ENCODE measurements at places on chromosomes 11 and 22. TPM values are rescaled to one million over a fixed set of nuclear protein-coding genes. Genes with fewer than 3 reads are reported as not detected.

- no peak for DNase-seq
Measured at GRCh38 chr11:19091366-19091765, 25.6 kb upstream of the ZDHHC13 start.

DNA sequence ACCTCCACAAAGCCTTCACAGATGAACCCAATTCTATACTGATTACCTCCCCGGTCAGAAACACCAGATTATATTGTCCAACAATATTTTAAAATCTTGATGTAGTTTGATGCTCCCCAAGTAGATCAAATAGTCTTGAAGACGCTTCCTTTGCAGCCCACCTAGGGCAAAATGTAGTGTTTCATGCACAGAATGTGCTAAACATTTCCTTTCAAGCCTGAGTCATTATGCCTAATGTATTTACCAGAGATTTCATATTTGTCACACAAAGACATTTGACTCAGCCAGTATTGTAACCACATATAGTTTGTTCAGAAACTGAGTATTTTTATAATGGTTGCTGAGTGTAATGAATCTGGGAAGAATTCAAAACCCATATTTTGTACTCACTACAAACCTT is 1396.8 kb downstream of the LRRC4C start:
- DNase-seq = no peak

- DNase-seq = no peak
Measured at GRCh38 chr11:8656291-8656690, 26.2 kb downstream of the TRIM66 start.

- no peak for DNase-seq
Measured at GRCh38 chr11:134481933-134482527, 70.0 kb upstream of the B3GAT1 start.

- DNase-seq = no peak
Measured at GRCh38 chr11:87144252-87144651, 106.5 kb downstream of the TMEM135 start.

GRCh38 chr22:32326647-32327046 is 31.0 kb upstream of the RFPL3 start:
- no peak for DNase-seq

DNA sequence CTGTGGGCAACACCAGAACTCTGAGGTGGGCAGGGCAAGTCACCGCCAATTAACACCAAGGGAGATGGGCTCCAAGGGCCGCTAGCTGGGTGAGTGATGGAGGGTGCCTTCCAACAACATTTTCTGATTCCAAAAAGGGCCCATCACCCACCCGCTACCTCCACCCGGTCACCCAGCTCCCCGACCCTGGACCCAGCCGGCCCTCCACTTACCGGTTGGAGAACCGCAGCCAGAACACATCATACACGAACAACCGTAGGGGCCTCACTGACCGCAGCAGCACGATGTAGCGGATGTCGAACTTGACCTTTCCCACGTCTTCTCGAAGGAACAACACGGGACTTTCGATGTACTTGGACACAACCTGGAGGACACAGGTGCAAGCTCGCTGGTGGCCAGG is 14.7 kb downstream of the TTLL12 start:
- no peak for DNase-seq

DNA sequence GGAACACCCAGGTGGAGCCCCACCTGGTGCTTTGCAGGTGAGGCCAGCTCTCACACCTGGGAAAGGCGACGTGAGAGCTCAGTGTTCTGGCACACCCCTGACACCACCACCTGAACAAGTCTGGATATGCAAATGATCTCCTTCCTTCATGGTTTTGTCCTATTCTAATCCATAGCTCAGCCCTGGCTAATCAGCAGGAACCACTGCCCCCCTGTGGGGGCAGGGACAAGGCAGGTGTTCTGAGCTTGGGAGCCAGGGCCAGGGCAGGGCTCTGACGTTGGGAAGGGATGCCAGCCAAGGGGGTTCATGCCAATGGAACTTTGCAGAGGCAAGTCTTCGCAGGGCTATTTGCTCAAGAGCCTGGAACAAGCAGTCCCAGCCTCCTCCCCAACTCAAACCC is 144.2 kb downstream of the TRIM29 start:
- DNase-seq = no peak

Gene SCGB1A1
- 6.6 TPM for total RNA-seq

Gene NCF4
- total RNA-seq = 3.6 TPM

Gene HIC2
- 3.3 TPM for total RNA-seq

Gene OR52I2
- total RNA-seq = not detected

Gene GPR83
- not detected for total RNA-seq

Gene CBLIF
- not detected for total RNA-seq

All from esophagus squamous epithelium (tissue), 5 donors.